ENCODE measurements at places on chromosomes 1 and 21. TPM values are rescaled to one million over a fixed set of nuclear protein-coding genes. Genes with fewer than 3 reads are reported as not detected.

GBP3 gene
- total RNA-seq, result 50.0 TPM

B3GALT2 gene
- total RNA-seq, result 5.8 TPM

TRIM58 gene
- 0.54 TPM for total RNA-seq

ZBTB48 gene
- 10.3 TPM for total RNA-seq

SRRM1 gene
- 24.2 TPM for total RNA-seq

BECN2 gene
- total RNA-seq, result not detected

Measured in IMR-90 (cell line).